ENCODE measurements at places on chromosomes 5 and 9.

DNA sequence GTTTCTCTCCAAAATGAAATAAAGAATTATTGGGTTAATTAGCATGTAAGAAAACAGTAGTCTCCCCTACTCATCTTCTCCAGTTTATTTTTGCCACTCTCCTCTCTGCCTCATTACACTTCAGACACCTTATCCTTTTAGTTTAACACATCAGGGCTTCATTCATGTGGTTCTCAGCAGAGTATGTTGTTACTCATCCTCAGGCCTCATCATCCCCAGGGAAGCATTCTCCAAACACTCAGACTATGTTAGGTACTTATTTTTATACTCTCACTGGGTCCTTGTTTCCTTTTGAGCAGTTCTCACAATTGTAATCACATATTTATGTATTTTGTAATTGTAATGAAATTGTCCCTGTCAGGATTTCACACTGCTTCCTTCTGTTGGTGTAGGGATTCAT lies 470.5 kb downstream of the PDE4D start:
- DNase-seq: no peak

- DNase-seq: no peak
Observed at GRCh38 chr9:97807681-97808080, 45.3 kb upstream of the FOXE1 start.

GRCh38 chr9:92408747-92409478 lies 4.5 kb upstream of the OGN start:
- DNase-seq: no peak

GRCh38 chr5:97049175-97049574 lies 93.2 kb downstream of the LIX1 start:
- no peak for DNase-seq

- DNase-seq: no peak
Observed at GRCh38 chr5:78895616-78896015, 89.5 kb downstream of the ARSB start.

DNA sequence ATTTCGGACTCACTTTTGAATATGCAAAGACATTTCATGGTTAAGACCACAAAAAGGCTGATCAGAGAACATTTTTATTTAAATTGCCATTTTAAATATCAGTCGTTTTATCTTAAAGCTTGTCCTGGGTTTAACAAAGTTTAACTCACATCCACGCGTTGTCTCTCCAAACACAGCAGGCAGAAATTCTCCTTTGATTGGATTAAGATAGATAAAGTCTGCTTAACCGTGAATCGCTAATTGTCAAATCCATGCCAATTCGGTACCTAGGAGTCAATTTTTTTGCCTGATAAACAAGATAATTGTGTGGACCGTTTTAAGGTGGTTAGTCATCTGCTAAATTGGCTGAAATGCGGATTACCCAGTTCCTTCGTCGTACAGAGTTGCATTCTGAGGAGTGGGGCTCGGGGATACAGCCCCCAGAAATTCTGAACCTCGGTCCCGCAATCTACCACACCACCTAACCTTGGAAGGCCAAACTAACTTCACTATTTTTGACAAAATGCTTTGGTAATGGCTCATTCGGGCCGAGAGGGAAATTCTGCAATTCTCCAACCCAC lies 665 bp upstream of the BTF3 start:
- DNase-seq: no peak

All from activated CD4-positive, alpha-beta T cell treated with anti-CD3 and anti-CD28 coated beads for 36 hours (primary cell).